ENCODE measurements at places on chromosomes 12 and 14.

DNA sequence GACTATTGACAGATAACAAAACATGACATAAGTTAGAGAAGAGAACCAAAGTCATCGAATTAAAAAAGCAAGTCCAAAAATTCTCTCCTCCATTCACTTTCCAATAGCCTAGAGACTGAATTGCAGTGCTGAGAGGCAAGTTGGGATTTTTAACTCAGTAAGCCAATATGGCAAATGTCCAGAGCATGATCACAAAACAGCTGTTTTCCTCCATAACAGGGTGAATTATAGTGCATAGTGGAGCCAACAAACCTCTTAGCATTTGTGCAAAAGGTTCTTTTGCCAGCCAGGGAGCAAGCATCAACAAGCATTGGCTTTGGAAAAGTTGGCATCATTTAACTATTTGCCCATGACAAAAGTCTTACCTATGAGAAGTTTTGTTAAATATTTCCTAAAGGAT lies 458.8 kb upstream of the NOVA1 start:
- no peak for DNase-seq

- DNase-seq: no peak
Measured at GRCh38 chr14:23362200-23362599, 2.8 kb downstream of the EFS start.

DNA sequence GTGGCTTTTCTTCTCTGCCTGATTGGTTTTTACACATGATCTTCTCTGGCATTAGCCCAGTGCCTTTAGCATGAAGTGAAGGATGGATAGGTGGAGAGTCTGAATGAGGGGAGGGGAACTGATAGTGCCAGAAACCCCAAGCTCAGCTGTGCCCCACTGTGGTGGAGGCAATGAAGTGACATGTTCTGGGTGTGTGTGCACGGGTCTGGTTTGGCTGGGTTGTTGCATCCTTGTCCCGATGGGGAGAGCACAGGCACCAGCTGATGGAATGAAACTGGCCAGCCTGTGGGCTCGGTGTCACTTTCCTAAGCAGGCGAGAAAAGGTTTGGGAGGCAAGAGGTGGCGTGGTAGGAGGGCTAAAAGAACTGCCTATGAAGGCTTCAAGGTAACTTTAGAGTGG lies 65.3 kb downstream of the CACNA1C start:
- no peak for DNase-seq

DNA sequence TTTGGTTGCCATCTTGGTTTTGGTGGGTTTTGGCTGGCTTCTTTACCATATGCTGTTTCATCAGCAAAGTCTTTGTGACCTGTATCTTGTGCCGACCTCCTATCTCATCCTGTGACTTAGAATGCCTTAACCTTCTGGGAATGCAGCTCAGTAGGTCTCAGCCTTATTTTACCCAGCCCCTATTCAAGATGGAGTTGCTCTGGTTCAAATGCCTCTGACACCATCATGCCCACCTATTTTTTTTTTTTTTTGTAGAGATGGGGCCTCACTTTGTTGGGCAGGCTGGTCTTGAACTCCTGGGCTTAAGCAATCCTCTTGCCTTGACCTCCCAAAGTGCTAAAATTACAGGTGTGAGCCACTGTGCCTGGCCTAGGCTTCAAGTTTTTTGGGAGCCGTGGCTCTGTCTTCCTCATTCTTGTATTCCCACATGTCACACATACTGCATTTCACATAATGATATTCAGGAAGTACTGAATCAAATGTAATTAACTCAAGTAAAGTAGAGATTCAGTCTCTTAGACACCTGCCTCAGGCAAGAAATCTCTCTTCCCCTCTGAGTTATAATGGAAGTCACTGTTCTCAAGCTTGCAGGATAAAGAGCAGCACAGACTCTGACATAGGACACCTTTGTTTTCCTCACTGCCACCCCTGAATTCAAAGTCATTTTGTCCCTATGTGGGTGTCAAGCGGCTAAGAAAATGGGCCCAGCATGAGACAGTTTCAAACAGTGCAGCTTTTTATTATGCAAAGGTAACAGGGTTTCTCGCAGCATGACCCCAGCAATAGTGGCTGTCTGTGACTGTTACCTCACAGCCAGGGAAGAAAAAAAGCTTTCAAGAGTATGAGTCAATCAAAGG lies 159.0 kb downstream of the PTPN11 start:
- DNase-seq: no peak

DNA sequence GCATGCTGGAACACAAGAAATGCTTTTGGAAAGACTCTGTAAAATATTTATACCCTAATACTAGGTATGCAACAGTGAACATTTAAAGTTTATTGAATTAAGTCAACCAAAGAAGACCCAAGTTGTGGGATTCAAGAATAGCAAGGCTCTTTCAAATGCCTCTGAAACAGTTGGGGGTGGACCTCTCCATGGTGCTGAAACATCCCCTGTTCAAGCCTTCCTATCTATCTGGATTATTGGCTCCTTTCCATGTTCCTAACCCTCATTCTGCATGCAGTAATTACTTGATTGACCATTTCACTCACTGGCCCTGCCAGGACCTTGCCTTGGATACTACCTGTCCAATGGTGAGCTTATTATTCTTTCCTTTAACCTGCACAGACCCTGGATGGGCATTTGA lies 349.7 kb downstream of the NRXN3 start:
- DNase-seq: peak; percentile 30

All from adrenal gland (tissue), 19 donors.